ENCODE measurements at places on chromosomes 6 and 20.
A peak's percentile ranks its signal among the peaks of the same experiment; 100 is the strongest.

DNA sequence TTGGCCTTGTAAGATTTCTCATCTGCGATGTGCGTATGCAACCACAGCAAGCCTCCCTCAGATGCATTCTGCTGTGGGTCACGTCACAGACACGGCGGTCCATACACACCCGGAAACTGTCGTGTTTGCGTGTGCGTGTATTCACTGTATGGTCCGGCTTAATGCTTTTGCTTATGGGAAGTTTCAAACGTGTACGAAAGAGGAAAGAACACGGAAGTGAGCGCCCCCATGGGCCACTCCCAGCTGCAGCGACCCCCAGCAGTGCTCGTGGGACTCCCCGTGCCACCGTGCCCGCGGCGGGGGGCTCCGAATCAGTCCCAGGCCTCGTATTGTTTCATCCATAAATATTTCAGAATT lies 10.2 kb downstream of the DLL1 start:
- DNase-seq = no peak

- no peak for DNase-seq
Observed at GRCh38 chr6:94052749-94053148, 633.4 kb upstream of the EPHA7 start.

DNA sequence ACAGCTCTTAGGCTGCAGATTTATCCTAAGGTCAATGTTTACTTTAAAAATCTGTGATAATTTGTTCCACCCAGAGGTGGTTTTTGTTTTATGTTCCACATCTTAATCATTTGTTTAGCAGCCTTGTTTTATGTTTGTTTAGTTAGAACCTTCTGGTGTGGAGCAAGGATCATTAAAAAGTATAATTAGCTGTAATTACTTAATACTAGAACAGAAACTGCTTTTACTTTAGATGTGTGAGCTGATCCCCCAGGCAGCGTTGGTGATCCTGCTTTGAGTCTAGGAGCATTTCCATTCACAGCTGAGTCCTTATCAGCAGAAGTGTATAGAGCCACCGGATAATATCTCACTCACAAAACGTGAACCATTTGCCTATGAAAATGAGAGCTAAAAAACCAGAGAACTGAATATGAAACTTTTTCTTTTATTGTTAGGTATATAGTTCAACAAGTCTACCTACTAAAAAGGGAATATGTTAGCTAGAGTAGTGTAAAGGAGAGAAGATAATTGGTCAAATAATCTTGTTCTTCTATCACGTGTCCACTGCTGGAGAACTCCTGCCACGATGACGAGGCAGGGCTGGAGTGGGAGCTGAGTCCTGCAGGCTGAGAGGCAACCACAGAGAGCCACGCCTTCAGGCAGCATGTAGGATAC lies 78.5 kb downstream of the TRMT11 start:
- DNase-seq = no peak

- DNase-seq = no peak
Observed at GRCh38 chr6:147643341-147644200, 135.1 kb downstream of the SAMD5 start.

GRCh38 chr20:43554369-43554768 lies 4.5 kb upstream of the SGK2 start:
- no peak for DNase-seq

GRCh38 chr20:11906626-11907480 lies 10.8 kb upstream of the BTBD3 start:
- DNase-seq = no peak

DNA sequence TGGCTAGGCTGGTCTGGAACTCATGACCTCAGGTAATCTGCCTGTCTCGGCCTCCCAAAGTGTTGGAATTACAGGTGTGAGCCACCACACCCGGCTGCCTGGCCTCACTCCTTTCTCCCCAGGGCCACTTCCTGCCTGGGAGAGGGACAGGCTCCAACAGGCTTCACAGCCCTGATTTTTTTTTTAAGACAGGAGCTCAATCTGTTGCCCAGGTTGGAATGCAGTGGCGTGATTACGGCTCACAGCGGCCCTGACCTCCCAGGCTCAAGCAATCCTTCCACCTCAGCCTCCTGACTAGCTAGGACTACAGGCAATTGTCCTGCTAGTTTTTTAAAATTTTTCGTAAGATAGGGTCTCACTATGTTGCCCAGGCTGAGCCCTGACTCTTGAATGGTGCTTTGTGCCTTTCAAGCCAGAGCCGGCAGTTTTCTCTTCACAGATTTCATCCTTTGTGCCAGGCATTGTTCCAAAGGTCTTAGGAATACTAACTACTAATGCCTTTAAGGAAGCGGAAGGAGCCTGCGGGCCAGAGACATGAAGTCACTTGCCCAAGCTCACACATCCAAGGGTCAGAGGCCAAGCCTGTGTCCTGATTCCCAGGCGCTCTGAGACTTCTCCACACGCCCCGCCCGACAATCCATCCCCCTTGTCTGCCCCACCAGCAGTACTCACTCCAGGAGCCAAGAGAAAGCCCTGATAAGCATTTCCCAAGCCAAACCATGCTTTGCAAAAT lies 19.2 kb downstream of the CAPN11 start:
- DNase-seq = peak; percentile 57

GRCh38 chr6:149755300-149756260 lies 6.0 kb downstream of the PCMT1 start:
- no peak for DNase-seq

DNA sequence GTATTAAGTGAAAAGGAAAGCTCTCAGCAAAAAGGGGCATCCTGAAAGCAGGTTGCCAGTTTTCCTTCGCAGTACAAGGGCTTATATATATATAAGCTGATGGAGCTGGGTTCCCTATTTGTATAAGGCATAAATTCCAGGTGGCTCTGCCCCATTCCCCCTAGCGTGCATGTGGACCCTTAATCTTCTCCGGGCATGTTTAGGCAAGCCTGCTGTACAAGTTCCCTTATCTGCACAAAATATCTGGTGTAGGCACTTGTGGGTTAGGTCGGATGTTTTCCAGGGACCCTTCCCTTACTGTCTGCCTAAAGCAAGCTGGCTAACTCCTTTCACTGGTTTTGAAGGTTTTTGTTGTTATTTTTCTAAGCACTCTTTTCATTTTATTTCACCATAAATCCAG lies 140.7 kb downstream of the FUT9 start:
- DNase-seq = no peak

DNA sequence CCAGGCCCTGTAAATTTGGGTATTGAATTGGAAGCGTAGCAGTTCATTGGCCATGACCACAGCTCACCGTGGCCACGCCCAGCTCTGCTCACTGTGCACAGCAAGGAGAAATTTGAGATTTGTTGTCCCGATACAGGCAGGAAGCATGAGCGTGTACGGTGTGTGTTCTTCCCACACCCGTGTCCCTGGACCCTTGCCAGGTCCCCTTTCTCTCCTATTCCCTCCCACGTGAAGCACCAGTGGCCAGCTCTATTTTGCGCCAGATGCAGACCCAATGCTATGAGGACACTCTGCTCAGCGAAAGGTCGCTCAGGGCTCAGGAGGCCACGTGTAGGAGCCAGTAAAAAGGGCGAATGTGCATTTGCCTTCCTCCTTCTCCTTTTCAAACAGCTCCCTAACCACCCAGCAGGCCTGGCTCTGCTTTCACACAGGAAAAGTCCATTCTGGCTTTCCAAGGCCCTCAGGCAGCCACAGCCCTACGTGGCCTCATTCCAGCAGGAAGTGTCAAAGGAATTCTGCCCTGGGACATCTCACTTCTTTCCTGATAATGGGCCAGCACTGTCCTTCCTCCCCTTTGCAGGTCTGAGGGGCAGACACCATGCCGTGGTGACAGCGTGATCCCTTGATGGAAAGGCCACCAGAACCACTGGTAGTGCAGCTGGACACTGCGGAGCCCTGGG lies 499.2 kb upstream of the CDH4 start:
- DNase-seq = no peak

DNA sequence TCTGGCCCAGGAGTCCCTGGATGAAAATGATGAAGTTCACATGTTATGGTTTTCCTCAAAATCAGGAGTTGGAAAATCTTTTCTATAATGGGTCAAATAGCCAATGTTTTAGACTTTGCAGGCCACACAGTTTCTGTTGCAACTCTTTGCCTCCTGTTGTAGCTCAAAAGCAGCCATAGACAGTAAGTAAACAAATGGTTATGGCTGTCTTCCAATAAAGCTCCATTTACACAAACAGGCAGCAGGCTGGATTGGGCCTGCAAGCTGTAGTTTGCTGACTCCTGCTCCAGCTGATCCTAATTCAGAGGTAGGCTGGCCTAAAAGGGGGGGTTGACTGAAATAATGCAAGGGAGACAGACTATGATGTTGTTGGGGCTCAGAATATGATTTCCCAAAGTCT lies 33.0 kb downstream of the METTL24 start:
- DNase-seq = peak; percentile 54

DNA sequence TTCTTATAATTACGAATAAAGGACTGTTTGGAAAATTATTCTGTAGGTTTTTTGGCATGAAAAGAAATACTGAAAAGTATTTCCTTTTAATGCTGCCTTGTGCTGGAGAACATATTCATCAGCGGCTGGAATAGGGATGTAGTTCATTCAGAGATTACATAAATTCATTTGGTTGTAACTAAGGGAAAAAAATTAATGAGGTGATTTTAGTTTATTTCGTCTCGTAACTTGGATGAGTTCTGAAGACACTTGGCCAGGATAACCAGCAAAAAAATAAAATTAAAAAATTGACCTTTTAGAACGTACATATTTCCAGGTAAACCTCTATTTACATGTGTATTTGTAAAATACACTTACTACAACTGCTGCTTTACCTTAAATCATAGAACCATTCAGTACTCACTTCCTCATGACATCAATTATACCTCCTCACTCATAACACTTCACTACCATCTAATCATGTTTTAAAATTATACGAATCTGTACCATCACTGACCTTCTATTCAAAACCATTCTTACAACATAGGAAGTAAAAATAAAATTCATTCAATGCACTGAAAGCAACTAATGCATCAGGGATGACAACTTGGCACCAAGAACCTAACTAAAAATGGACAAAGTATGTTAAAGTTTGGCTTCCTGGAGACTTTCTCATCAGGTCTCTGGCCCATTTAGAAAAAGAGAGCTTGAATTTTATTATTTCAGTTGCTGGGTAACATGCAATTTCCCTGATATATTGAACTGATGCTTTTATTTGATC lies 17.2 kb downstream of the KLHL31 start:
- no peak for DNase-seq

GRCh38 chr6:154234019-154234772 lies 122.4 kb downstream of the IPCEF1 start:
- no peak for DNase-seq

- no peak for DNase-seq
Observed at GRCh38 chr6:166341977-166342348, 382 bp downstream of the SFT2D1 start.

DNA sequence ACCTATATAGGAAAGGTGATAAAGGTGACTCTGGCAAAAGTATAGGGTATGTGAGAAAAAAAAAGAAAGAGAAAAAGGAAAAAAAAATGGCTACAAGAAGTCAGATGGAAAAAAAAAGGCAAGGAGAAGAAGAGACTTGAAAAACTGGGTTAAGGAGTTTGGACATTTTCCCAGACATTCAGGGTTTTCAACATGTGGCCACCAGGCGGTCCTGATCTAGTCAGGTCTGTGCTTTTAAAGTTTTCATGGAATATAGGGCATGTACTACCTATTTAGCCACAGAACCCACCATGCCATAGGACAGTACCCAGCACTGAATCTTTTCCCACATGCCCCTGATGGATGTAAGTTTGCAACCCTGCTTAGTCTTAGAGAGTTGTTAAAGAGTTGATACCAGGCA lies 433.7 kb downstream of the MAFB start:
- no peak for DNase-seq

GRCh38 chr6:11785415-11785773 lies 6.8 kb upstream of the ADTRP start:
- peak; percentile 11 for DNase-seq

GRCh38 chr6:158627168-158627939 lies 17.2 kb downstream of the DYNLT1 start:
- no peak for DNase-seq

GRCh38 chr6:7786214-7786661 lies 60.3 kb downstream of the BMP6 start:
- no peak for DNase-seq

- no peak for DNase-seq
Observed at GRCh38 chr20:20695250-20695816, 17.1 kb downstream of the RALGAPA2 start.

DNA sequence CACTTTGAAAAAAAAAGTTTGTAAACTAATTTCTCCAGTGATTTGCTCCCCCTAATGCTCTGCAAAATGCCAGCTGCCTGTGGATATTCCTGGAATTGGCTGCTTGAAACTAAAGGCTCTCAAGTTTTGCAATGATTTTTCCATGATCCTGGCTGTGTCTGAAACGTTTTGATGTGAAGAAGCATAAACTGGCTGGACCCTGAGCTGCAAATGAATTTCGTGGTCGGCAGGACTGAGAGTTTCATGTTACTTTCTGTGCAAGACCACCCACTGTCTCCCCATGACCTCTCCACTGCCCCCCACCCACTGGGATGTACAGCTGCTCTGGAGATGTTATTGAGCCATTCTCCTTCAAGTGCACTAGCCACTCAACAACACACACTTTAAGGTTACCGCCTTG lies 171.3 kb upstream of the SSTR4 start:
- DNase-seq = no peak

- no peak for DNase-seq
Observed at GRCh38 chr20:61810066-61810737, 255.5 kb downstream of the TAF4 start.

- no peak for DNase-seq
Observed at GRCh38 chr6:86118271-86118670, 475.6 kb upstream of the SYNCRIP start.

- DNase-seq = no peak
Observed at GRCh38 chr20:12255461-12255970, 337.8 kb downstream of the BTBD3 start.

GRCh38 chr6:135267085-135267484 lies 86.0 kb downstream of the MYB start:
- DNase-seq = no peak

DNA sequence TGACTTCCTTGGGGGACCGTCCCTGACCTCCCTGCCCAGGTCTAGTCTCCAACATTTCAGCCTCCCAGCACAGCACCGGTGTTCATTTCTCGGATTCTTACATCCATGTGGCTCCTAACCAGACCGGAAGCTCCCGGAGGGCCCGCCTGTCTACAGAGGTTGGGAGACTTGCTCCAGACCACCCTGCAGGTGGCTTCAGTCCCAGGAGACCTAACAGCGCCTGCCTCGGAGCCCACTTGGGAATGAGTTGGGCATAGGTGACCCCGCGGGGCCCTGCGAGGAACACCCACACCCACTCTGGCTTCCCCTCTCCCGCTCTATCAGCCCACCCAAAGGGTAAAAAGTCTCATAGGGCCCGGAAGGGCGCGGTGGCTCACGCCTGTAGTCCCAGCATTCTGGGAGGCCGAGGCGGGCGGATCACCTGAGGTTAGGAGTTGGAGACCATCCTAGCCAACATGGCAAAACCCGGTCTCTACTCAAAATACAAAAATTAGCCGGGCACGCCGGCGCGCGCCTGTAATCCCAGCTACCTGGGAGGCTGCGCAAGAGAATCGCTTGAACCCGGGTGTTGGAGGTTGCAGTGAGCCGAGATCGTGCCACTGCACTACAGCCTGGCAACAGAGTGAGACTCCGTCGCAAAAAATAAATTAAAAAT lies 5.4 kb downstream of the DPPA5 start:
- no peak for DNase-seq
